Stimulated activated CD8-positive, alpha-beta memory T cell treated with anti-CD3 and anti-CD28 coated beads, Interleukin-4, amount 100 ng/mL, for 1 hour (primary cell): ENCODE measurements at places on chromosomes 16 and 17.

GRCh38 chr17:65278820-65279184 lies 141.6 kb downstream of the RGS9 start:
- DNase-seq, result no peak

DNA sequence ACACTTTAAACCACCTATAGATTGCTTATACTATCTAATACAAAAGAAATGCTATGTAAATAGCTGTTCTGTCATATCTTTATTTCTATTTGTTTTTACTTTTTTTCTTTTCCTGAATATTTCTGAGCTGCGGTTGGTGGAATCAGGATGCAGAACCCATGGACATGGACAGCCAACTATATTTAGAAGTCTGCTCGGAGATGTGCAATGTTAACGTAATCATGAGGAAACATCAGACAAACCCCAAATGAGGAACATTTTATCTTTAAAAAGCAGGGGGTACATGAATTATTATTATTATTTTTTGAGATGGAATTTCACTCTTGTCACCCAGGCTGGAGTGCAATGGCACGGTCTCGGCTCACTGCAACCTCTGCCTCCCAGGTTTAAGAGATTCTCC lies 31.4 kb upstream of the GHDC start:
- no peak for DNase-seq

- DNase-seq, result peak; percentile 80
These were observed 88.9 kb downstream of the CDC27 start for GRCh38 chr17:47099987-47100711.

DNA sequence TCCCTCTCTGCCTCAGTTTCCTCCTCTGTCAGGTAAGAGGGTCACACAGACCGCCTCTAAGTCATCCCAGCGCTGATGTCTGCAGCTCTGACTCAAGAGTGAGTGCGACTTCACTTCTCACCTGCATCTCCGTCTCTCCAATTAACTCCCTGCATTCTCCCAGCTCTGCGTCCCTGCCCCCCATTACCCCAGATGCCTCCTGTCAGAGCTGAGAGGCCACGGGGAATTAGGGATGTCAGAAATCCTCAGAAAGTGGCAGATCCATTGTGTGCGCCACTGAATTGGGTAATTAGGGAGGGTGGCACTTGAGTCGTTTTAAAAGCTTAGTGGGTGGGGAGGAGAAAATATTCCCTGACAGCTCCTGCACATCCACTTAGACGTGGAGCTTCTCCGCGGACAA lies 885.4 kb upstream of the EEF2KMT start:
- DNase-seq, result no peak

GRCh38 chr17:59669411-59669810 lies 37.8 kb downstream of the PTRH2 start:
- no peak for DNase-seq

DNA sequence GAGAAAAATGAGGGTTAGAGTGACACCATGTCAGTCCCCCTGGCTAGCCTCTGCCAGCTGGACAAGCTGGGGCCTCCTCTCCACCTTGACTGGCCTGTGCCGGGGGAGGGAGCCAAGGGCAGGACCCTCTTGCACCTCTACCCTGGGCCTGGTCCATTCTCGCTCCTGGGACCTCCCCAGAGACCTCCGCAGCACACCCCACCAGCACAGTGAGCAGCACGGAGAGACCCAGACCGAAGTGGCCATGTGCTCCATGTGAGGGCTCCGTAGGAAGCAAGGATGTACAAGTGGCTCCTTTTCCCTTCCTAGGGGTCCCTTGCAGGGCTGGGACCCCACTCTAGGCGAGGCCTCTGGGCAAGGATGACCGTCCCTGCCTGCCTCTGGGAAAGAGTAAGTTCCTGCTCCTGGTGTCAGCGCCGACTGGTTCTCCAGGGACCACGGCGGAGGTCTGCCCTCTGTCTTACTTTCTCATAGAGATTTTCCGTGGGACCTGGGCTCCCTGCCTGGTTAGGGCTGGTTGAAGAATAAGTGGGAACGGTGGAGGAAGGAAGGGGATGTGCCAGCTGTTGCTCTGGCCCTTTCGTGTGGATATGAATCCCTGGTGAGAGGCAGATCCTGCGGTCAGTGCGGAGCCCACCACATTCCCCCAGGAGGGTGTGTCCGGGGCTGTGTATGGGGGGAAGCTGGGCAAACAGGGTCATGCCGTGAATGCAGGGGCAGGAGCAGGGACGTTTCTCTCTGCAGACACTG lies 124.2 kb downstream of the METRNL start:
- DNase-seq, result no peak

- no peak for DNase-seq
These were observed 72.8 kb upstream of the C16orf82 start for GRCh38 chr16:26993963-26994362.

DNA sequence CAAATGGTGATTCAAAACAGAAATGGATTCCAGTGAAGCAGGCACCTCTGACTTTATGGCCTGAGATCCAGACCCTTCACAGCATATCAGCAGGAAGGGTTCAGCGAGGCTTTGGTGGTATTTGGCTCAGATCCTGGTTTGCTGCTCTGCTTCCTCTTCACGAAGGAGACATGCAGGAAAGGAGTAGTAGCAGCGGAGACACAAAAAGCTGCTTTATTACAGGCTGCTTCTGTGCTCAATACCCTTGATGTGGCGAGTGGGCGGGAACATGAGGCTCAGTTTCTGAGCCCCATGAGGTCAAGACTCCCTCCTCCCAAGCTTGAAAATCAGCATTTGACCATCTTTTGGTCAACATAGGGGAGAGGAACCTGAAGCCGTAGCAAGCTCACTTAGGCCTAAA lies 213.3 kb upstream of the AXIN2 start:
- no peak for DNase-seq

DNA sequence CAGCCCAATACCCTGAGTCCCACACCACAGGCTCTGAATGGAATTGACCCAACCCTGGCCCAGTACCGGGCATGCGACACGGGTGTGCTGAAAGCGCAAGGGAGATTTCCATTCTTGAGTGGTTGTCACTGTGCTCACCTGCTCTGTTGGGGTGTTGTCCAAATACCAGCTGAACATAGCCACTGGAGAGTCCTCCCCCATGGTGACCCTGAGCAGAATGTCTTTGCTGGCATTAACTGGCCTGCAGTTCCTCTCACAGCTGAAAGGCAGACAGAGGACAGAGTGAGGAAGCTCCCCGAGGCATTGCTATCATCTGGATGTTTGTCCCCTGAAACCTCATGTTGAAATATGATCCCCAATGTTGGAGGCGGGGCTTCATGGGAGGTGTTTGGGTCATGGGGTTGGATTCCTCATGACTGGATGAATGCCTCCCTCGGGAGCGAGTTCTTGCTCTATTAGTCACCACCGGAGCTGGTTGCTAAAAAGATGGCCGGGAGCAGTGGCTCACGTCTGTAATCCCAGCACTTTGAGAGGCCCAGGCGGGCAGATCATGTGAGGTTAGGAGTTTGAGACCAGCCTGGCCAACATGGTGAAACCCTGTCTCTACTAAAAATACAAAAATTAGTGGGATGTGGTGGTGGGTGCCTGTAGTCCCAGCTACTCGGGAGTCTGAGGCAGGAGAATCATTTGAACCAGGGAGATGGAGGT lies 57.3 kb upstream of the BCO1 start:
- no peak for DNase-seq

- no peak for DNase-seq
These were observed 52.8 kb downstream of the SOX9 start for GRCh38 chr17:72173499-72174116.

GRCh38 chr17:58329035-58329809 lies 627 bp upstream of the TSPOAP1 start:
- DNase-seq, result no peak

DNA sequence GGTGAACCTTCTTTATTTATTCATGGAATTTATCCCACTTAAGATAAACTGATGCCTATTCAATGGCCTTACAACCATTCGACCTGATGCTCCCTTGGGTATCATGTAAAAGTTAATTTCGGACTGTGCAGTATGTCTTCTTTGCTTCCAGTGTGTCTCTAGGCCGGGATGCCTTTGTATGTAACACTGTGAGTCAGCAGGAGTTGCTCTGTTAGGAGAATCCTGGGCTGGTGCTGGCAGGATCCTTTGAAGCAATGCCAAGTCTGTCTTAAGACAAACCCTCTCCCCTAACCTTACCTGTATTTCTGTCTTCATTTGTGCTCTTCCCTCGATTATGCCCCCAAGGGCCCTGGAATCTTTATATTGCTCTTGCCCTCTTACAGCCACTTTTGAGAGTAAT lies 37.9 kb upstream of the ABCA8 start:
- DNase-seq, result no peak

DNA sequence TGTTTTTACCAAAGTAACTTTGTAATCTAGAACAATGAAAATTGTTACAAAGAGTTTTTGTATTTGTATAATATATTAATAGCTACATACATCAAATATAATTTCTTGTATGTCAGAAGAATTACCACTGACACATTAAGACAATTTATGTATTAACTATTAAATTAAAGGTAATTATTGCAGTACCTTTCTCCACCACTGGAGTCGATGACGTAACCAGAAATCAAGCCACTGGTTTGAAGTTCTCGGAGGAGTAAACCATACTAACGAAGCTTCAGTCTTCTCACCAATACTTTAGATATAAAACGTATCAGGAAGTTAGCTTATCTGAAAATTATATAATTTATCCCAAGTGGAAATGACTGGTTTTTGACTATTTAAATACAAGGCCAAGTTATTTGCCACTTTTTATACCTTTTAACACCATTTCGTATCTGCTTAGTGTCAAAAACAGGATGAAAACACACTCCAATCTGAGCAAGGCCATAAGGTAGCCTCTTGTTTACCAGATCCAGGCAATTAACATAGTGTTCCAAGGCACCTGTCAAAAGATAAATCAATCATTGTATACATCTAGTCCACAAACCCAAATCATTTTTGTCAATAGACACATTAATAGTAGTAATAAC lies 4.3 kb downstream of the POLG2 start:
- no peak for DNase-seq

GRCh38 chr17:73663614-73664013 lies 19.4 kb upstream of the SDK2 start:
- DNase-seq, result no peak

DNA sequence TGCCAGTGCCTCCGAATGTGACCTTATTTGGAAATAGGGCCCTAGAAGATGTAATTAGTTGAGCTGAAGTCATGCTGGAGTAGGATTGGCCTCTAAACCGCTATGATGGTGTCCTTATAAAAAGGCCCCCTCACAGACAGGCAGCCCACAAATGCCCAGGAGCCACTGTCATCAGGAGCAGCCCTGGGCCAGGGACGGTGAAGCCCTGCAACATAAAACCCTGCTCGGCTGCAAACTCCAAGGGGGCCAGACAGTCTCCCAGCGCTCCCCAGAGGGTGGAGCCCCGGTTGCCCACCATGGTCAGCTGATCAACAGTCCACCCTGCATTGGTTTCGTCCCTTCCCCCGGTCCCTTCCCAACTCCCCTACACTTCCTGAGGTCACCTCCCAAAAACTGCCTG lies 351.7 kb downstream of the FOXL1 start:
- no peak for DNase-seq
